Activated CD8-positive, alpha-beta memory T cell treated with anti-CD3 and anti-CD28 coated beads, Interleukin-2, amount 10 ng/mL, durations not matched to agents 7 days and 5 days (primary cell): ENCODE measurements at places on chromosomes 6 and 20. TPM values are rescaled to one million over a fixed set of nuclear protein-coding genes. Genes with fewer than 3 reads are reported as not detected.

DNA sequence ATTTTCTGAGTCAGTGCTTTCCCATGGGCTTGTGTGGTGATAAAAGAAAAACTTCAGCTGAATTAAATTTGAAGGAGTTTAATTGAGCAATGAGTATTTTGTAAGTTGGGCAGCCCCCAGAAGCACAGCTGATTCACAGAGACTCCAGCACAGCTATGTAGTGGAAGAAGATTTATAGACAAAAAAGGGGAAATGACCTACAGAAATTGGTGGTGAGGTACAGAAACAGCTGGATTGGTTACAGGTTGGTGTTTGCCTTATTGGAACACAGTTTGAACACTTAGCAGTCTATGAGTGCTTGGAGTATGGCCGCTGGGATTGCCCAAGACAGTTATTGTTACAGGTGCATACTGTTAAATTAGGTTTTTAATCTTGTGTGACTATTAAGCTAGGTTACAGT lies 96.9 kb upstream of the PTPRK start:
- H3K4me3 ChIP-seq, result no peak overlapping the region
- DNase-seq, result no peak
- no peak overlapping the region for H3K27ac ChIP-seq
- H3K27me3 ChIP-seq, result peaks cover 13% of the 10 kb centered on the region

DNA sequence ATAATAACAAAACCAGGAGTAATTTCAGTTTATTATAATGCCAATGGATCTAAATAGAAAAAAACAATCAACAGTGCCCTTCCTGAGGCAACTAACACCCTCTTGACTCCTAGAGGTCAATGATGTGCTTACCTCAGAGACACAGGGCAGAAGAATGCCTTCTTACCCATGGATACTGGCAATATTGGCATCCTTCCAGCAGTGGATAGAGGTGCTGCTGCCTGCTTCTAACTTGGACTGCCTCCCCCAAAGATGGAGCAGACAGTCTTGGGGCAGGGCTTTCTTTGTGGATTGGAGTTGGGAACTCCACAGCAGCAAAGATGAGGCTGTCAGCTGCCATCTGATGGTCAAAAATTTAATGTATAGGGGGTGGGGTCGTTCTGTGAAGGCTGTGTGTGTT lies 78.7 kb downstream of the AK9 start:
- peaks cover 4% of the 10 kb centered on the region for H3K36me3 ChIP-seq
- no peak overlapping the region for H3K4me3 ChIP-seq
- H3K27ac ChIP-seq, result no peak overlapping the region
- no peak for DNase-seq
- H3K4me1 ChIP-seq, result peaks cover 6% of the 10 kb centered on the region
- no peaks in the 10 kb centered on the region for H3K27me3 ChIP-seq

DNA sequence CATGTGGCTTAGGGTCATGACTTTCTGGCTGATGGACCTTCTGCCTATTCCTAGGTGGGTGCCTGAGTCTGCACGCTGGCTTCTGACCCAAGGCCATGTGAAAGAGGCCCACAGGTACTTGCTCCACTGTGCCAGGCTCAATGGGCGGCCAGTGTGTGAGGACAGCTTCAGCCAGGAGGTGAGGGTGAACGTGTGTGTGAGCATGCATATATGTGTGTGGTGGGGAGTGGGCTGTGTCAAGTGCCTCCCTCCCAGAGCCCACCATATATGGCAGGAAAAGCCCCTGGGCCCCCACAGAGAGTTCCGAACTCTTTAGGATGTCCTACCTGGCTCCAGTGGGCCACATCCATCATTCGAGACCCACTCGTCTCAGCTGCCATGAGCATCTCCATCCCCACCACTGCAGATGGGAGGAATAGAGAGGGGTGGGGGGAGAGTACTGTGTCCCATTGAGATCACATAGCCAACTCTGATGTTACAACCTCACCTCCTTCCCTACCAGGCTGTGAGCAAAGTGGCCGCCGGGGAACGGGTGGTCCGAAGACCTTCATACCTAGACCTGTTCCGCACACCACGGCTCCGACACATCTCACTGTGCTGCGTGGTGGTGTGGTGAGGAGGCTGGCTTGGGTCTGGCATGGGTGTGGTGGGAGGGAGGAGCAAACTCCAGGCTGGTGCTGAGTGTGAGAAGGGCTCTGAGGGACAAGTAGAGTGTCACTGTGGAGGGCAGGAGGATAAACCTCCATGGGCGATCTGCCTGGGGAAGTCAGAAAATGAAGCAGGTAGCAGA lies 3.2 kb downstream of the SLC22A7 start:
- H3K36me3 ChIP-seq, result no peaks in the 10 kb centered on the region
- DNase-seq, result no peak
- H3K4me1 ChIP-seq, result no peaks in the 10 kb centered on the region
- H3K4me3 ChIP-seq, result no peak overlapping the region
- H3K27ac ChIP-seq, result no peak overlapping the region

GRCh38 chr6:82968708-82969107 lies 96.9 kb downstream of the UBE3D start:
- H3K4me1 ChIP-seq, result no peaks in the 10 kb centered on the region
- no peak overlapping the region for H3K27ac ChIP-seq
- DNase-seq, result no peak
- peaks cover 2% of the 10 kb centered on the region for H3K36me3 ChIP-seq
- no peak overlapping the region for H3K4me3 ChIP-seq

Gene OR2B3
- total RNA-seq, result not detected

Gene TSPO2
- not detected for total RNA-seq

Gene DST
- 4.3 TPM for total RNA-seq

Gene SIRPB1
- 6.0 TPM for total RNA-seq

DNA sequence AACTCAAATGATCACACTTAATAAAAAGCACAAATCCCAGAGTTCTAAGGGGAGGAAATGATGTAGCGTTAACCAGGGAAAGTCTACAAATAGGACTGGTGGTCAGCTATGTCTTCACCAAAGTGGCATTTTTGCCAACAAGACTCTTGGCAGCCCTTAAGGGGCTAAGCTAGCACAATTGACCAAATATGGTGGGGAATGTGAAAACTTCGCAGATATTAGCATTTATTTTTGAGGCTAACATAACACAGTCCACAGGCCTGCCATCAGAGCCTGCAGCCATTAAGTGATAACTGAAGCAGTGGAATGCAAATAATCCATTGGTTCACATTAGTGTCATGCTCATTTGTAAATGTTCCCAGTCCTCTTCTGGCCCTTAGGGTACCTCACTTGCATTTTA lies 274.6 kb downstream of the FOXC1 start:
- no peaks in the 10 kb centered on the region for H3K27me3 ChIP-seq
- no peak for DNase-seq
- H3K27ac ChIP-seq, result no peak overlapping the region

Gene RAET1E
- not detected for total RNA-seq

DNA sequence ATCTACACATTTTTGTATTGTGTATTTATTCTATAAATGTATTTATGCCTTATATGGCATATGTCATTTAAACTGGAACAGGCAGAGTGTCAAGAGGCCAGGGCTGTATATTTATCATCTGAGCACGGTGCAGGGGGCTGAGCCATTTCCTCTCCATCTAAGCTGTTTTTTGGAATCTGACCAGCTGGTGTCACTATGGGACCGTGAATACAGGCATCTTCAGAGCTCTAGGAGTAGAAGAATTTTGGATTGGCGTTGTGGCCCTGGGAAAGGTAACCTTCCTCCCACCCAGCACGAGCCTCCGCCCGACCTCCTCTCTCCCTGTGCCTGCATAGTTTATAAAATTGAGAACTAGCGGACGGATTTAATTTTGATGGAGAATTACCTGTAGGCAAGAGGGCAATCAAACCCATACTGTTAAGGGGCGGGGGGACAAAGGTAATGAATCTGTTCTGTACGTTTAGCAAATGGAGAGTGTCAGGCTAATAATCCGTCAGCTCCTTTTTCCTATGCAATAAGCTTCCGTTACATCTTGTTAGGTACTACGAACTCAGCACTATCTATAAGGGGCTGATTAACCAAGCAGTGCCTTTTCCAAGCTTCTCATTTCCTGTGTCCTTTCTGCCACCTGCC lies 29.0 kb upstream of the EEF1E1 start:
- H3K27me3 ChIP-seq, result peaks cover 16% of the 10 kb centered on the region
- no peak overlapping the region for H3K27ac ChIP-seq
- H3K4me3 ChIP-seq, result no peak overlapping the region
- H3K4me1 ChIP-seq, result no peaks in the 10 kb centered on the region

GRCh38 chr20:57220337-57221145 lies 45.9 kb downstream of the BMP7 start:
- DNase-seq, result no peak
- H3K4me1 ChIP-seq, result no peaks in the 10 kb centered on the region
- no peaks in the 10 kb centered on the region for H3K36me3 ChIP-seq
- no peak overlapping the region for H3K4me3 ChIP-seq
- H3K27me3 ChIP-seq, result no peaks in the 10 kb centered on the region
- H3K27ac ChIP-seq, result no peak overlapping the region

GRCh38 chr6:87745966-87746721 lies 44.1 kb upstream of the AKIRIN2 start:
- H3K36me3 ChIP-seq, result peaks cover 11% of the 10 kb centered on the region
- H3K27me3 ChIP-seq, result peaks cover 2% of the 10 kb centered on the region
- peaks cover 24% of the 10 kb centered on the region for H3K4me1 ChIP-seq
- no peak overlapping the region for H3K4me3 ChIP-seq
- no peak for DNase-seq

DNA sequence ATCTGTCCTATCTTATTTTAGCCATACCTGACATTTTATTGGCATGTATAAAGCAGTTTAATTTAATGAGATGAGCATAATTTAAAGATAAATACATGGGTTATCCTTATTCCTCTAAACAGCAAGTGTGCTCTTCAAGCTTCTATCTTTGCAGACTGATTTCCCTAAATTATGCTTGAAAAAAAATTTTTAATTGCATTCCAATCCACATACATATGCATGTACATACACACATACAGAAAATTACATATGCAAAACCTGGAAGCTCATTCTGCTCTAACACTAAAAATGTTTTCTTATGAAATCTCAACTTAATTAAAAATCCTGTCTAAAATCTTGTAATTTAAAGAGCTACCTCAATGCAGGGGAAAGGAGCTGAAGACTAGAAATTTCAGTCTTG lies 35.3 kb downstream of the FKBP1C start:
- no peaks in the 10 kb centered on the region for H3K4me1 ChIP-seq
- no peak overlapping the region for H3K4me3 ChIP-seq
- H3K27me3 ChIP-seq, result no peaks in the 10 kb centered on the region
- DNase-seq, result no peak
- no peaks in the 10 kb centered on the region for H3K36me3 ChIP-seq

Gene SLC17A2
- not detected for total RNA-seq

Gene ADAM33
- not detected for total RNA-seq

GRCh38 chr20:38278131-38278530 lies 17.6 kb upstream of the KIAA1755 start:
- H3K36me3 ChIP-seq, result no peaks in the 10 kb centered on the region
- H3K27ac ChIP-seq, result no peak overlapping the region
- DNase-seq, result no peak
- no peak overlapping the region for H3K4me3 ChIP-seq

DNA sequence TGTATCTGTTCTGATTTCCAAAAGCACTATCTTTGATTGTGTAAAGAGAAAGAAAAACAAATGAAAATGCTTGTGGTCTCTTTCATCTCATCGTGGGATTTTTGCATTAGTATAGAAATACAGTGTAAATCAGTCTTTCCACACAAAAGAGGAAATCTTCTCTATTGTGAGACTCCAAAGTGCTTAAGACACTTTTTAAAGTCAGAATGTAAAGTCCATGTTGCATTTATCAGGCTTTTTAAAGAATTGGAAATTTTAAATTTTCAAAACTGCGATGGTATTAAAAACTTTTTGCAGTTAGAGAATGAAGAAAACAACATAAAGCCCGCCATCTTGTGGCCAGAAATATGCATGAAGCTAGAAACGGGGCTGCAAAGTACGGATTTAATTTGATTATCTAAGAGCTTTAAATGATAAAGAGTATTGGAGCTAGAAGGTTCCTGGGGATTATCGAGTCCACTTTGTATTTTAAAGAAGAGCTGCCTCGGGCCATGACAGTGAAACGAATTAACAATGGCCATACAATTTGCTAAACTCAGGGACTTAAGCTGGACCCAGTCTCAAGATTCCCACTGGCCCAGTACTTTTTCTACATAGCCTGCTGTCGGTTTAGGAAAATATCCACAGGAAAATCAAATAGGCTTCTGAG lies 339.6 kb downstream of the ARHGAP18 start:
- no peak overlapping the region for H3K27ac ChIP-seq
- no peak overlapping the region for H3K4me3 ChIP-seq
- no peaks in the 10 kb centered on the region for H3K36me3 ChIP-seq
- H3K4me1 ChIP-seq, result peaks cover 17% of the 10 kb centered on the region

- no peak overlapping the region for H3K27ac ChIP-seq
- peaks cover 12% of the 10 kb centered on the region for H3K4me1 ChIP-seq
- H3K4me3 ChIP-seq, result no peak overlapping the region
Measured at GRCh38 chr6:112150363-112150762, 63.0 kb downstream of the FAM229B start.

Gene AGPAT4
- 3.1 TPM for total RNA-seq

DNA sequence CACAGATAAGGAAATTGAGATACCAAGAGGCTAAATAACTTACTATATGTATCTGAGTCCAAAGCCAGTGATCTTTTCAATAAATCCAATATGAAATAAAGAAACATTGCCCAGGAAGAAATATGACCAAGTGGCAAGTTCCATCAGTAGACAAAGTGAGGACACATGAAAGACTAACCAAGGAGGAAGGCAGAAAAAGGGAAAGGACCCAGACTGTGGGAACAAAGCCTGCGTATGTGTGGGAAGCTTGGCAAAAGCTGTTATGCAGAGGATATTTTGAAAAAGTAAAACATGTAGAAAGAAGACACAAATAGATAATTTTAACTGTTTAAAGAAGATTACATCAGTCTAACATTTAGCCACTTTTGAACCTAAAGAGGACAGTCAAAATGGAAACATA lies 264.4 kb upstream of the PRDM1 start:
- no peak overlapping the region for H3K4me3 ChIP-seq
- H3K27me3 ChIP-seq, result no peaks in the 10 kb centered on the region
- H3K27ac ChIP-seq, result no peak overlapping the region
- peaks cover 8% of the 10 kb centered on the region for H3K4me1 ChIP-seq
- peaks cover 47% of the 10 kb centered on the region for H3K36me3 ChIP-seq

DNA sequence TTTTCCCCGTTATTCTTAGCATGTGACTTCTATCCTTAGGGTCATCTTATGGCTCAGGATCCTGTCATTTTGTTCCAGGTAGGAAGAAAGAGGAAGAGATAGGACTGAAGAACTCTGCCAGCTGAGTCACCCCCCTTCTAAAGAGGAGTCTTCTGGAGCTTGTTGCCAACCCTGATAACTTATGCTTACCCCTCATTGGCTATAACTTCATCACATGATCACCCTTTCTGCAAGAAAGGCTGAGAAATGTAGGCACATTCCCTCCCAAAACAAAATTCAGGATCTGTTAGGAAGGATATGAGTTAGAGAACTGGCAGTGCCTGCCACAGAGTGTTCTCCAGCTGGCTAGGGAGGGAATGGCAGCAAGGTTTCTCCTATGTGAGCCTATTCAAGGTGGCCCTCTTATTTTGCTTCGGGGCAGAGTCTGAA lies 35.6 kb downstream of the ARFGEF2 start:
- H3K4me3 ChIP-seq, result no peak overlapping the region
- peaks cover 44% of the 10 kb centered on the region for H3K36me3 ChIP-seq
- H3K27me3 ChIP-seq, result no peaks in the 10 kb centered on the region
- no peak for DNase-seq
